ENCODE measurements at places on chromosomes 2 and 18.

DNA sequence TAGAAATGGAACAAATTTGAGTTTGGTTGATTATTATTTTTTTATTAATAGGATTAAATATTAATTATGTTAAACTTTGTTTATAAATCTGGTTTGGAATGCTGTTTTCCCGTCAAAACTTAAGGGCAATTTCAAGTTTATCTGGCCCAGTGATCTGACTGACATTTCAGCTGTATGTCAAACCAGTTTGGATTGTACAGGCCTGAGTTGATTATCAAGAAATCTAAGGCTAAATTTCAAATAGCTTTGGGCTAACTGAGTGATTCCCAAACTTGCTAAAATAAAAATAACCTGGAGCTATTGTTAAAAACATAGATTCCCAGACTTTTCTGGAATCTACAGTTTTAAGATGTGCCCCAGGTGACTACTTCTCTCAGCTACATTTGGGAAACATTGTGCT, 65.9 kb upstream of the SPOPL start:
- H3K36me3 ChIP-seq = no peaks in the 10 kb centered on the region
- no peaks in the 10 kb centered on the region for H3K27me3 ChIP-seq
- no peak overlapping the region for H3K27ac ChIP-seq
- no peak for DNase-seq

DNA sequence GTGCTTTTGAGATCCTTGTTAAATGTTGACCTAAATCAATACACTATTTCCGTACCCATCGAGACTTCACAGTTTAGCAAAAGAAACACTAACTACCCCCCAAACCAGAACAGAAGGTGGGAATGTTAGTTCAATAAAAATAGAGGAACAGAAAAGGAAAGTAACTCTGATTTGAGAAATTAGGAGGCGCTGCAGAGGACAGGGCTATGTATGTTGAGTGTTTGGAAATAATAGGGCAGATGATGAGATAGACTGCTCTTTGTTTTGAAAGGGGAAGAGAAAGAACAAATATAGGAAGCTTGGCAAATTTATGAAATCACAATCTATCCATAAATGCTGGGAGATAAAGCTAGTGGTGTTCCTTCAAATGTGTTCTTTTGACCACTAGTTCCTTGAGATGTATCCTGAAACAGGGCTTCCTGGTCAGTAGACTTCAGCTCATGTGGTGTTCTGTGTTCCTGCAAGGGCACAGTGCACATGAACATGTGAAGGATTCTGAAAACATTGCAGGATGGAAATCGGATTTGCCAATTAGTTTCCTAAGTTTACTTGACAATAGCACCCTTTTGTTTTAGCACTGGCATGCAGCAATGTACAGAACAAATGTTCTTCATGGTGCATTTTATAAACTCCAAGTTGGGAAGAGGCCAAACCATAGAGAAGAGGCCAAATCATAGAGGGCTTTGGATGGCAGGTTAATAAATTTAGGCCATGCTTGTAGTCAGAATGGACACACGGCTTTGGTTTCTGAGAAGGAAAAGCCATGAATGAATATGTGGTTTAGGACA, 39.8 kb downstream of the RHBDD1 start:
- H3K27me3 ChIP-seq = no peaks in the 10 kb centered on the region
- DNase-seq = no peak
- H3K4me1 ChIP-seq = no peaks in the 10 kb centered on the region
- H3K27ac ChIP-seq = no peak overlapping the region

DNA sequence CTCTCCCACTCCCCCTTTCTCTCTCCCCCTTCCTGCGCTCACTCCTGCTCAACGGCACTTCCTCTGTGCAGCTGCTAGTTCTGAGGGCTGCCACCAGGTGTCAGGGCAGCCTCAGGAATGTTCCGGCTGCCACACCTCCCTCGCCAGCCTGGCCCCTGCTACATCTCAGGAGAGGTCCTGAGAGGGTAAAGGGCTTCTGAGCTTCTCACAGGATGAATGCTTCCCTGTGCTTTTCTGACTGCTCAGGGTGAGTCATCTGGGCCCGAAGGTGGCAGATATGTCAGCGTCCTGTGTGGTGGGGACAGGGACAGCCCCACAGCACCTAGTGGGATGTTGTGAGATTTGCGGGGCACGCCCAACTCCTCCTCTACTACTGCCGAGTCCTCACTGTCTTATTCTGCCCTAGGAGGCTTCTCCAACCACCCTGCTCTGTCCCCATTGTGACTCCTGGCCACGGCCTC, 49.0 kb downstream of the PLEKHB2 start:
- peak; percentile 48 for DNase-seq
- no peaks in the 10 kb centered on the region for H3K27me3 ChIP-seq
- H3K36me3 ChIP-seq = peaks cover 4% of the 10 kb centered on the region

- H3K27me3 ChIP-seq = no peaks in the 10 kb centered on the region
- no peak for DNase-seq
- no peak overlapping the region for H3K27ac ChIP-seq
- no peaks in the 10 kb centered on the region for H3K4me1 ChIP-seq
These were observed 88.2 kb downstream of the TMEM131 start for GRCh38 chr2:97907369-97908100.

DNA sequence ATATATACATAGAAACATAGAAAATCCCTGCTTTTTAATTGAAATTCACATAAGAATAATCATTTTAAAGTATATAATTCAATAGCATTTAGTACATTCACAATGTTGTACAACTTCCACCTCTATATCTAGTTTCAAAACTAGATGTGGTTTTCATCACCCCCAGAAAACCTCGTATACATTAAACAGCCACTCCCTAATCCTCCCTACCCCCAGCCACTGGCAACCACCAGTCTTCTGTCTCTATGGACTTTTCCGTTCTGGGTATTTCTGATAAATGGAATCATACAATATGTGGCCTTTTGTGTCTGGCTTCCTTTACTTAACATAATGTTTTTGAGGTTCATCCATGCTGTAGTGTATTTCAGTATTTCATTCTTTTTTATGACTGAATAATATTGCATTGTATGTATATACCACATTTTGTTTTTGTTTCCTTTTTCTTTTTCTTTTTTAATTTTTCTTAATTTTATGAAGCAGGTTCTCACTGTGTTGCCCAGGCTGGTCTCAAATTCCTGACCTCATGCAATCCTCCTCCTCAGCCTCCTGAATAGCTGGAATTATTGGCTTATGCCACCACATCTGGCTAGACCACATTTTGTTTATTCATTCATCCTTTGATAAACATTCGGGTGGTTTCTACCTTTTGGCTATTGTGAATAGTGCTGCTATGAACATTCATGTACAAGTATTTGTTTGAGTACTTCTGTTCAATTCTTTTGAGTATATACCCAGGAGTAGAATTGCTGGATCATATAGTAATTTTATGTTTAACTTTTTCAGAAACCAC, 50.6 kb upstream of the RNF152 start:
- H3K4me1 ChIP-seq = no peaks in the 10 kb centered on the region
- no peak overlapping the region for H3K27ac ChIP-seq
- DNase-seq = no peak
- H3K36me3 ChIP-seq = no peaks in the 10 kb centered on the region

GRCh38 chr2:148643421-148643820, 1.1 kb upstream of the EPC2 start:
- no peaks in the 10 kb centered on the region for H3K27me3 ChIP-seq
- H3K4me3 ChIP-seq = peak overlapping the region; percentile 97
- peaks cover under 1% of the 10 kb centered on the region for H3K4me1 ChIP-seq
- no peak for DNase-seq
- H3K36me3 ChIP-seq = no peaks in the 10 kb centered on the region
- no peak overlapping the region for H3K27ac ChIP-seq

- no peaks in the 10 kb centered on the region for H3K27me3 ChIP-seq
- H3K27ac ChIP-seq = no peak overlapping the region
- no peaks in the 10 kb centered on the region for H3K36me3 ChIP-seq
- no peak for DNase-seq
- H3K4me1 ChIP-seq = peaks cover under 1% of the 10 kb centered on the region
These were observed 19.5 kb upstream of the MCFD2 start for GRCh38 chr2:46935071-46935470.

DNA sequence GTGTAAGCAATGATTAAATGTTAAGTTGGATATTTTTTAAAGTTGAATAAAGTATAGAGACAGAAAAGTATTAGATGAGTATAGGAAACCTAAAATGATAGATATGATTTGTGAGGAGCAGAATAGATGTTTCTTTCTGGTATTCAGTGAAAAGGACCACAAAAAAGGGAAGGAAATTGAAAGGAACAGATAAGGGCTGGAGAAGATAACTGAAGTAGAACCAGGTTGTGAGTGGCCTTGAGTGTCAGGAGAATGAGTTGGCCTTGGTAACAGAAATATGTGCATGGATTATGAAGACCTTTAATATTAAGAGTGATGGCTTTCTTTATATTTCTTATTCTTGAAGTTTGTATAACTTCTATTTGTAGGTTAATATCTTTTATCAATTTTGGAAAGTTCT, 543.5 kb downstream of the METTL4 start:
- H3K27ac ChIP-seq = no peak overlapping the region
- no peak for DNase-seq
- H3K27me3 ChIP-seq = no peaks in the 10 kb centered on the region
- H3K4me1 ChIP-seq = no peaks in the 10 kb centered on the region

GRCh38 chr2:709138-709765, 32.0 kb upstream of the TMEM18 start:
- H3K27me3 ChIP-seq = no peaks in the 10 kb centered on the region
- no peaks in the 10 kb centered on the region for H3K4me1 ChIP-seq
- no peak overlapping the region for H3K4me3 ChIP-seq
- H3K27ac ChIP-seq = no peak overlapping the region
- H3K36me3 ChIP-seq = no peaks in the 10 kb centered on the region

GRCh38 chr2:216317831-216318520, 54.3 kb downstream of the MARCHF4 start:
- H3K27me3 ChIP-seq = no peaks in the 10 kb centered on the region
- DNase-seq = no peak
- H3K27ac ChIP-seq = no peak overlapping the region
- H3K4me3 ChIP-seq = no peak overlapping the region
- H3K4me1 ChIP-seq = no peaks in the 10 kb centered on the region

DNA sequence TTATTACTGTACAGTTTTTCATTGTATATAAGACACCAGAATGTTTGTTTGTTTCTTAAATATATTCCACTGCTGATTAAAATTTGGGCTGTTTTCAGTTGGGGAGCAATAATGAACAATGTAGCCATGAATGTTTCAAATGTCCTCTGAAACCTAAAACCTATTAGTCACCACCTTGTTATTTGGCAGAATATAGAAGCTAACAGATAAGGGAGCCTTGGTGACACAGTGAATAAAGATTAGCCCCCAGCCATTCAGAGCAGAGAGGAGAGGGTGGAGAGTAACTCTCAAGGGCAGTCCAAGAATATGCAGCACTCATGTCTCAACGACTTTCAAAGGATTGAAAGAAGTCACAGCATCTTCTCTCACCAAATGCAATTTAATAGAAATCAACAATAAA, 43.1 kb upstream of the ATP8B1 start:
- H3K27ac ChIP-seq = no peak overlapping the region
- DNase-seq = no peak
- H3K4me3 ChIP-seq = no peak overlapping the region
- no peaks in the 10 kb centered on the region for H3K36me3 ChIP-seq

DNA sequence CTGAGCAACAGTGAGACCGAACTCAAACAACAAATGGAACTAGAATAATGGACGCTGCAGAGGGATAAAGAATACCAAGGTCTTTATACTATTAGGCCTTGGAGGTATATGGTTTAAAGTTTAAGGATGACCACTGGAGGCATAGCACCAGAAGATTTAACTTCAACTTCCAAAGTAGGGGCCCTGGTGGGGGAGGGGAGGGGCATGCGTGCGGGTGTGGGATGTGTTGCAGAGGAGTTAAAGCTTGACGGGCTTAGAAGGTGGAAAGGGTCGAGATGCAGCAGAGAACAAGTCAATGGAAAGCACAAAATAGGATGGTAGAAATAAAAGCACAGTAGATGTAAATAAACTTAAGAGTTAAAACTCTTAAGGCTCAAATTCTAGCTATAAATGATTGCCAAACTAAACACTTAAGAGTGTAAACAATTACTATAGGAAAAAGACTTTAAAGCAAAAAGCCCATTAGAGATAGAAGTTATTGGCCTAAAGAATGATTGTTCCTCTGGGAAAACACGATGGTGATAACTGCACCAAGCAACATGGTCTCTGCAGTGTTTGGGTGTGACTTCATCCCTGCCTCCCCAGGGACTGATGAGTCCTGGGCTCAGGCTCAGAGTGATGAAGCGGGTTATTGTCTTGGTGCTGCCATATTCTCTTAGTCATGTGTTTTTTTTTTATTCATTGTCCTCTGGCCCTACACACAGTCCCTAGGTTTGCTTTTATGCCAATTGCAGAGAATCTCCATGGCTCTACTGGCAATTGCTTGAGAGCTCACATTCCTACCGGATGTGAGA, 13.0 kb downstream of the RRM2 start:
- no peak overlapping the region for H3K27ac ChIP-seq
- no peak overlapping the region for H3K4me3 ChIP-seq
- DNase-seq = no peak
- H3K4me1 ChIP-seq = no peaks in the 10 kb centered on the region
- H3K36me3 ChIP-seq = no peaks in the 10 kb centered on the region

- no peaks in the 10 kb centered on the region for H3K27me3 ChIP-seq
- H3K4me3 ChIP-seq = no peak overlapping the region
- no peaks in the 10 kb centered on the region for H3K36me3 ChIP-seq
- no peaks in the 10 kb centered on the region for H3K4me1 ChIP-seq
These were observed 148.5 kb downstream of the FMNL2 start for GRCh38 chr2:152483276-152484063.

GRCh38 chr2:236614551-236614950, 44.9 kb downstream of the ACKR3 start:
- H3K27ac ChIP-seq = no peak overlapping the region
- no peaks in the 10 kb centered on the region for H3K4me1 ChIP-seq
- no peak for DNase-seq
- no peaks in the 10 kb centered on the region for H3K27me3 ChIP-seq
- no peak overlapping the region for H3K4me3 ChIP-seq

DNA sequence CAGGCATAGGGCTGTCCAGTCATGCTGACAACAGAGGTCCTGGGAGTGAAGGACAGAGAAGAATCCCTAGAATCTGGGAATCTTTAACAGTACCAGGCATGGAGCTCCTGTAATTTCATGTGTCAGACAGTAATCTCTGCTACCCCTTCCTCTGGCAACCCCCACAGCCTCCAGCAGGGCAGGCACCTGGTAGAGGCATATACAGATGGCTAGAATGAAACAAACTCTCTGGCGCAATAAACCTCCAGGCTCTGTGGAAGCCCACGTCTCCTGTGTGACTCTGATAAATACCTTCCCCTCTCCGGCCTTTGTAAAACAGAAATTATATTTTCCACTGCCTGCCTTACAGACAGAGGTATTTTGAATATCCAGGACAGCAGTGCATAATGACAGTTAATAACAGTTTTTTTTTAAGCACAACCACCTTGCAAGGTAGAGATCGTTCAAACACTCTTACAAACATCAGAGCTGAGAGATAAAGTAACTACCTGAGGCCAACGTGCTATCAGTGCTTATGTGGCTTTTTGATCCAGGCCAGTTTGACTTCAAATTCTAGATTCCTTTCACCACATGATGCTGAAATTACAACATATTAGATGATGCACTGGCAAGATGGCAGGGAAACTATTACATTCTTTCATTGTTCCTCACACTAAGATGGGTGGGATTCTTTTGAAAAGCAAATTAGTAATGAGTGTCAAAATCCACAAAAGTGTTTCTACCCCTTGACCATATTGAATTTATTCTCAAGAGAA, 47.7 kb upstream of the TMEM247 start:
- no peaks in the 10 kb centered on the region for H3K27me3 ChIP-seq
- no peak for DNase-seq
- no peak overlapping the region for H3K4me3 ChIP-seq
